ENCODE measurements at places on chromosomes 12 and 14.

DNA sequence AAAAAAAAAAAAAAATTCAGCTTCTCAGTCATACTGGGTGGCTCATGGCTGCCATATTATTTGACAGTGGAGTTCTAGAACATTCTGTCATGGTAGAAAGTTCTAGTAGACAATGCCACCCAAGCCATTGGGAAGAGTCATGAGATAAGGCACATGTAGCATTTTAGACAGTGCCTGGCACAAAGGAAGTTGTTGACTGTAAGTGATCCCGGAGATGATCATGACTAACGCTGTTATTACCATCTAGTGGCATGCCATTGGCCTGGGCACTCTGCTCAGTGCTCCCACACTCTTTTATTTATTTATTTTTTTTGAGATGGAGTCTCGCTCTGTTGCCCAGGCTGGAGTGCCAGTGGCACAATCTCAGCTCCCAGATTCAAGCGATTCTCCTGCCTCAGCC, 80.4 kb downstream of the FOXN4 start:
- DNase-seq: no peak

DNA sequence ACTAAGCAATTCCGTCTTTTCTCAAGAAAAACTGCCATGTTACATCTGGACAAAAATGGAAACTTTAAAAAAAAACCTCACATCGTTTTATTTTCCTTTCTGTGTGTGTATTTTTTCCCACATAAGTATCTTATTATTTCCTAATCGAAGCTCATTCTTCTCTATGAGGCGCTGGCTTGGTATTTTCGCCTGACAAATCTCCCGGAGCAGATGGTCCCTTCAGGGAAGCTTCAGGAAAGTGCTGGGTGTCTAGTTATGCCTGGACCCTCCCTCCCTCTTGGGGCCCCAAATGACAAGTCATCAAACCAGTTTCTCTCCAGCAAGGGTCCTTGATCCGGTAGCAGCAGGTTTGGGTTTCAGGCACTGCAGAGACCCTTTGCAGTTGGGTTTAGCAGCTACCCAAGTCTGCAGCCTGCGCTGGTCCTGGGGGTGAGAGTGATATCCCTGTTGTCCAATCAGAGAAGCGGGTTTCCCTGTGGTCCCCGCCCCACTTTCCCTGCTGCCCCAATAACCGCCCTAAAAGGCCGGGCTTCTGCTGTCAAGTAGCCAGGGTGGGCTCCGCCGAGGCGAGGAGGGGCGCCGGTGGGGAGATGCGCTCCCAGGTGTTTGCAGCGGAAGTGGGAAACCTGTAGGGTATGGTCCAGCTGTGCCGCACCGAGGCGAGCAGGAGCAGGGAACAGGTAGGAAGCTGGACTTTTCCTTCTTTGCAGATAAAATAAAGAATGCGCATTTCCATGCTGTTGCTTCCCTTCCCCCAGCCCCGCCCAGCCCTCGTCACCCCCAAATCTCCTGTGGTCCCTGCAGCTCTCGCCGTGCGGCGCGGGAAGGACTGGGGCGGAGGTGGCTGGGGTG, at the start of gene CNTN1:
CNTN1 (plus strand) TSS at position 527 of the 852 bp plus-strand sequence.
- peak; percentile 55 for DNase-seq

- no peak for DNase-seq
These were observed 476.1 kb upstream of the SYT1 start for GRCh38 chr12:78388461-78388860.

DNA sequence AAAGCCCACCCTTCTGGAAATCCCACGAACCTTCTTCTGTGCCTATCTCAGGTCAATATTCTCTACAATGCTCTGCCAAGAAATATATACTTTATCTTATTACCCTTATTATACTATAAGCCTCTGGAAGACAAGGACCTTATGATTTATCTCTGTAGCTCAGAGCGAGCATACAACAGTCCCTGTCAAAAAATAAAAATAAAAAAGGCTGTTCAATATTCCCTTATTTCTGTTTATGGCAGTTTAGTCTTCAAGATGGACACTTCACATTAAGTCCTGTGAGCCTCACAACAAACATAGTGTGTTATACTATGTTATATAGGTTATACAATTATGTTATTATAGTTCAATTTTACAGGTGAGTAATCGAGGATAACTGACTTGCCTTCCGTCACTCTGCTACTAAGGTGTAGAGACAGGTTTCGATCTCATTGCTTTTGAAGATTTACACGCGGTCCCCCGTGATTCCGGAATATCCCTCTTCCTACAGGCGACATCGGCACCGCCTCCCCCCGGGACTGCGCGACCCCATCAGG, 562 bp downstream of the EAPP start:
- DNase-seq: no peak

- DNase-seq: peak; percentile 19
These were observed 9.7 kb downstream of the PACS2 start for GRCh38 chr14:105324080-105324778.

DNA sequence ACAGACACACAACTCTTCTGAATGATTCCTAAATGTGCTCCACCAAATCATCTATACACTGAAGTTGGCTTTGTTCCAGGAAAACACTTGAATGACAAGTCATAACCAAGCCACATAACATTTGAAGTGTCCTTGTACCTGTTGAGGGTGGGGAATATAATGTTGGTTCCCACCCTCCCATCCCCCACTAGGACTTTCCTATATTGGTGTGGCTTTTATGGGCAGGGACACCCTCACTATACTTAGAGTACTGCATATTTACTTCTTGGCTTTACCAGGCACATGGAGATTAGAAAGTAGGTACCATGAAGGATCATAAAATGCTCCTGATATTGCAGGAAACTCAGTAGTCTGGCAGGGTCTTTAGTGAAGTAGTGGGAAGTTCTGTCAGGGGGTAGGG, 9.7 kb upstream of the BHLHE41 start:
- no peak for DNase-seq

GRCh38 chr14:60649875-60650372, 647 bp upstream of the SIX1 start:
- DNase-seq: peak; percentile 36

- DNase-seq: peak; percentile 75
These were observed 334.0 kb downstream of the BTG1 start for GRCh38 chr12:91811481-91812287.

DNA sequence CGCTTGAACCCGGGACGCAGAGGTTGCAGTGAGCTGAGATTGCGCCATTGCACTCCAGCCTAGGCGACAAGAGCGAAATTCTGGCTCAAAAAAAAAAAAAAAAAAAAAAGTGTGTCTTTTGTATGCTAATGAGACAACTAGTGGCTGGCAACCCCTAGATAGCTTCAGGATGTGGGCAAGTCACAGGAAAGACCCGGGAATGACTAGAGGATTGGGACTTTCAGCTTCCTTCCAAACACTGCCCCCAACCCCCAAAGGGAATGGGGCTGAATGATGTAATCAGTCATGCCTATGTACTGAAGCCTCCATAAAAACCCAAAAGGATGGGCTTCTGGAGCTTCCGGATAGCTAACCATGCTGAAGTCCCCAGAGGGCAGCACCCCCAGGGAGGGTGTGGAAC, 28.6 kb downstream of the USP44 start:
- peak; percentile 29 for DNase-seq

DNA sequence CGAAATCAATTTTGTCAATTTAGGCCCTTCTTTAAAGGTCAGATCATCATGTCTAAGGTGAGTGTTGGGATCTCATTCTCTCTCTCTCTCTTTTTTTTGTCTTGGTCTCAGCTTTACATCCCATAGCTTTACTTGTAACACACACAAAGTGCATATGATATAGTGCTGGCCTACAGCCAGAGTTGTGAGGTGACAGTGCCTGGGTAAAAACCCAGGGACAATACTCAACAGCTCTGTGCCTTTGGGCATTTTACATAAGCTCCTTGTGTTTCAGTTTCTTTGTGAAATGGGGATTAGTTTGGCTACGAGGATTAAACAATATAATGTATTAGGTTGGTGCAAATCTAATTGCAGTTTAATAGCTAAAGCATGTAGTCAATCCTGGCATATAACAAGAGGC, 40.2 kb downstream of the GRIP1 start:
- no peak for DNase-seq

DNA sequence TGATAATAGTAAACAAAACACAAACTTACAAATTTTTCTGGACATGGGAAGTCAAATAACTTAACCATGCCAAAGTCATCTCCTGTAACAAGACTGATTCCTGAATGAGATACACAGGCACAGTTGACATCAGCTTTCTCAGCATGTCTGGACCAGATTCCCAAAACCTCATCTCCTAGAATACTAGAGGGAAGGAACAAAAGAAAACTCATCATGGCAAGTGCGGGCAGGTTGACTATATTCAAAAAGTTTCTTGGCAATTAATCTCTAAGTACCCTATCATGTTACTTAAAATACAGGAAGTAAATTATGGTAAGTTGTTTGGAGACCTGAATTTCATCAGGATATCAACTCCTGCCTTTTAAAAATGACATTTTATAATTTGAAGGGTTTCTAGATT, 53.9 kb downstream of the ZC3H14 start:
- no peak for DNase-seq

GRCh38 chr14:54893151-54893760, 9.4 kb downstream of the GCH1 start:
- peak; percentile 63 for DNase-seq

DNA sequence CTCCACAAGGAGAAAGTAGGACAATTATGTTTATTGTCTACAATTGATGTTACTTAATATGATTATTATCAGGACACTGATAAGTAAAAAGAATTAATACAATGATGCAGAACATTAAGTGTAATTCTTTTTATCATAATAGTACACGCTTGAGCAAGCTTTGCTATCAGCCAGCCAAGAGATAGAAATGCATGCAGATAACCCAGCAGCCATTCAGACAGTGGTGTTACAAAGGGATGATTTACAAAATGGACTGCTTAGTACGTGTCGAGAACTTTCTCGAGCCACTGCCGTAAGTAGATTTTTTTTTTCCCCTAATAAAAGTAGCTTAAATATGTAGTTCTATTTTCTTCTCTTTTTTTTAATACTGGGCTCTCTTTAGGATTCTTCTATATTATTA, 116.9 kb upstream of the AEBP2 start:
- no peak for DNase-seq

DNA sequence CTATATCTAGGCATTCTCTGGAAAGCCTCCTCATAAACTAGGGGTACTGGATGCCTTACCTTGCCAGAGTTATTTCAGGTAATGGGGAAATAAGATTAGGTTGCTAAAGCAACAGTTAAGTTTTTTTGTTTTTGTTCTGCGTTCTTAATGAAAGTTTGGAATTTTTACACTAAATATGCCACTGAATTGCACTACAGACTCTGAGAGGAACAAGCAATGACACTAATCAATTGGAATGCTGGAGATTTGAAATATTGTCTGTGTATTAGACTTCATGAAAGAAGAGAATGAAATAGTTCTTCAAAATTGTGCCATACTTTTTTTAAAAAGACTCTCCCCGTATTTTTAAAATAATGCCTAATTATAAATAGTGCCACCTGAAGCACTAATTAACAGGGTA, 287.8 kb downstream of the NAV3 start:
- DNase-seq: peak; percentile 45

GRCh38 chr12:68031881-68032739, 42.9 kb downstream of the IFNG-AS1 start:
- DNase-seq: no peak

- no peak for DNase-seq
These were observed 46.8 kb downstream of the FRS2 start for GRCh38 chr12:69516950-69517349.

DNA sequence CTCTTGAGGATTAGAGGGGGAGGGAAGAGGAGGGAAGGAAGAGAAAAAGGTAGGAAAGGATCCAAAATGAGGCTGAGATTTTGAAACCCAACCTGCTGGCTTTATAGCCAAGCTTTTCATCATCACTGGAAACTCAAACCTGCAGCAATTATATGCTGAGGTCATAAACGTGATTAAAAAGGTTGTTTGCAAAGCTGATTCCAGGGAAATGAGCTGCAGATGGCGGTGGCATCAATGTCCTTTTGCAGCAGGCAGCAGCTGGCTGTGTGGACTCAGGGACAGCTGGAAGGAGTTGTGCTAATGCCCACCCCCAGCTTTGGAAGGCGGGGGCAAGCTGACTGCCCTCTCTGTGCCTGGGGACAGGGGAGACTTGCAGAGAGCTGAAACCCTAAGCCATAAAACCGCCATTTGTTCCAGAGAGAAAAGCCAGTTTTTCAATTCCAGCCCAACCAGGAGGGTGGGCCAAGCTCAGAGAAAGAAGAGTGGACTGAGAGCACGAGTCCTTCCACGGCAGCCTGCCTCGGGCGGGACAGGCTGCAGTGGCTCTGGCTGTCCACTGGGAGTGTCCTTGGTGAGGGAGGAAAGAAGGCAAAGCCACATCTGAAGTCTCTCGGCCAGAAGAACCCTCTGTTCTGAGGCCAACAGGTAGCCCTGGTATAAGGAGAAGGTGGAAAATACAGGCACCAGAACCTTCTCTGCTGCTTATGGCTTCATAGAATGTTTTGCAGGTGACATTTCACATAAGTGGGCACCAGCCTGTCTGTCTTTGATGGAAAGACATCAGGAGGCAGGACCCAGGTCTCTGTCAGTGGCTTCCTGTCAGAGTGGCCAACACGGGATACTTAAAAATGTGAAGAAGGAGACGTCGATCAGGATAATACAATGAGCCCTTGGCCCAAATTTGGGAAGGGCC, 90.7 kb downstream of the SINHCAF start:
- DNase-seq: peak; percentile 35

DNA sequence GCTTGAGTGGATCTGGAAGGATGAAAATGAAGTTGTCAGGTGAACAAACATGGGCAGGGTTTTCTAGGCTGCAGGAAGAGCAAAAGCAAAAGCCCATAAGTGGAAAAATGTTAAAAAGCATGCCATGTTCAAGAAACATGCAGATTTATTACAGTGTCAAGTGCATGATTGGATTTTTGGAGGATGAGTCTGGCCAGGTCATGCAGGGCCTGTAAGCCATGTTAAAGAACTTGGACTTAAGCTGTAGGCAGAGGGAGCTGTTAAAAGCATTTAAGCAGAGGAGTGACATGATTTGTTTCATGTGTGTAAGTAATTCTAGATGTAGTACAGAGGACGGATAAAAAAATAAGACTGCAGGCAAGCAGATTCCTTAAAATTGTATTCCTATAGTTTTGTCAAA, 16.3 kb upstream of the SINHCAF start:
- DNase-seq: no peak

DNA sequence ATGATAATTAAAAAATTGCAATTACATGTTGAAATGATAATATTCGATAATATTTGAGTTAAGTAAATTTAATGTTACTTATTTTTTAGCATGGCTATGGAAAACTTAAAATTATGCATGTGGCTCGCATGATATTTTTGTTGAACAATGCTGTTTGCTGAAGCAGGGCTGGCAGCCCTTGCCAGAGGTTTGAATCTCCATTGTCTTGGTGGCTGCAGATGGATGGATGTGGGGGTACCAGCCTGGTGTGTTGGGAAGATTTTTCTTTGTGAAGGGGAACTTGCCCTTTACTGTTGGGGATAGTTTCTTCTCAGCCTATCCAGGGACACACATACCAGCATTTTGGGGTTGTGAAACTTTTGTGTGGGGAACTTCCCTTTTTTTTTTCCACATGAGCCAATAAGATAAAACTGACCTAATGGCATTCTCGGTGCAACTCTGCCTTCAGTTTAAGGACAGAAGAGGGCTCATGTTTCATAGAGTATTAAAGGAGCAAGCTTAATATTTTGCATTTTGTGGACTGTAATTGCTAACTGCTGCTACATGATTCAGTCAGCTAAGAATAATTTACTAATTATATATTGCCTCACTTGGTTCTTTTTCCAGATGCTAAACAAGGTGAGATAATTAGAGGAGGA, 8.8 kb downstream of the RASSF3 start:
- DNase-seq: peak; percentile 49

- DNase-seq: no peak
These were observed 112.4 kb upstream of the PTPRR start for GRCh38 chr12:71032933-71033332.

- DNase-seq: no peak
These were observed 263.2 kb downstream of the TRHDE start for GRCh38 chr12:72535212-72535990.

All from fibroblast of skin of scalp (primary cell).